ENCODE measurements at places on chromosomes 7 and 10.
A peak's percentile ranks its signal among the peaks of the same experiment; 100 is the strongest.

GRCh38 chr7:158988996-158989395 is 132.6 kb downstream of the DYNC2I1 start:
- no peak for DNase-seq

GRCh38 chr7:131057794-131058070 is 269.9 kb upstream of the MKLN1 start:
- no peak for DNase-seq

GRCh38 chr7:47792521-47793121 is 155.6 kb downstream of the PKD1L1 start:
- DNase-seq, result no peak

- DNase-seq, result no peak
Observed at GRCh38 chr10:121187391-121187790, 336.2 kb downstream of the WDR11 start.

- no peak for DNase-seq
Observed at GRCh38 chr7:31028417-31028992, 23.6 kb upstream of the ADCYAP1R1 start.

GRCh38 chr7:149866139-149866778 is 7.5 kb upstream of the ATP6V0E2 start:
- no peak for DNase-seq

DNA sequence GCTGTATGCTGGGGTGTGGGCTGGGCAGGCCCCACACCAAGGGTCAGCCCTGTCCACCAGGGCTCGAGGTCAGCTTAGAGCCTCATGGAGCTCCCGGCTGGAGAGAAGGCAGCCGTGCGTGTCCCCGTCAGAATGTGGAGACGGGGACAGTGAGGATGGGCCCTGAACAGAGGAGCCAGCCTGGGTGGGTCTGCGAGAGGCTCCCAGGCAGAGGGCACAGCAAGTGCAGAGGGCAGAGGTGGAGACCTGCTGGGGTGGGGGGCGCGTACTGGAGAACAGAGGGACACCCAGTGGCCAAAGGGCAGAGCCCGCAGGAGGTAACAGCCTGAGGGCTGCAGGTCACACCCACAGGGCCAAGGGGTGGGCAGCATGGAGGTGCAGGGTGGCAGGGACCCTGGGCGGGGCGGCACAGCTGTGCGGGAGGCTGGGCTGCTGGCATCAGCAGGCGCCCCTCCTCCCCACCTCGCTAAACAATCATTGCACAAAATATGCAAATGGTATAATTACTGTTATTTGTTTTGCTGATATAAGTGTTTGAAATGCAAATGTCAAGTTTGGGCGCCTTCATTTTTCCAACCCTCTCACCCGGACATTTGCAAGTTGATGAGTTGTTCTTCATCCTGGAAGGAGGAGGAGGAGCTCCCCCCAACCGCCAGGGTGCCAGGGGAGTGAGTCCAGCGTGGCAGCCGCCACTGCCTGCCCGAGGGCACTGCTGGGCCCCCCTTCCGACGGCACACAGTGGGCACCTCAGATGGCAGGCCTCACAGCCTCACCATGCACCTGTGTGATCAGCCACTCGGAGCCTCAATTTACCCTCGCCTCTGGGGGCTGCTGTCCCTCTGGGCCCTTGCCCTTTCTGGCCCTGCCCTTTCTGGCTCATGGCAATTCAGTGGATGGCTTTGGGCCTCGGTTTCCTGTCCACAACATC is 35.0 kb downstream of the ELFN1 start:
- no peak for DNase-seq

DNA sequence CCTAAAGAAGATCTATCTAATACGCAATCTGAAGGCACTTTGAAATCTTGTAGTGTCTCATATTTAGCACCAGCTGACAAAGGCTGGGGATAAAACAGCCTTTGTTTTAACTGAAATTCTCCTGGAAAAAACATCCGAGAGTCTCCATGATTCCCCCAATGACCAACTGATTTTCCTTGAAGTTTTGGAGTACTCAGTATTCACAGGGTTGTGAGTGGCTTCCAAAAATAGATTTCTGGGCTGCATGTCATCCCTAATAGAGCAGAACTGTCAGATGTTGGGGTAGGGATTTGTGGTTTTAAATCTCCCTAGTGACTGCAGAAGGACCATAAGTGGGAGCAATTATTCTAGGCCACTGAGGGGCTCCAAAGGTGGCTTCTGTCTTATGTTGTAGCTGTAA is 206.4 kb downstream of the TAX1BP1 start:
- DNase-seq, result no peak

DNA sequence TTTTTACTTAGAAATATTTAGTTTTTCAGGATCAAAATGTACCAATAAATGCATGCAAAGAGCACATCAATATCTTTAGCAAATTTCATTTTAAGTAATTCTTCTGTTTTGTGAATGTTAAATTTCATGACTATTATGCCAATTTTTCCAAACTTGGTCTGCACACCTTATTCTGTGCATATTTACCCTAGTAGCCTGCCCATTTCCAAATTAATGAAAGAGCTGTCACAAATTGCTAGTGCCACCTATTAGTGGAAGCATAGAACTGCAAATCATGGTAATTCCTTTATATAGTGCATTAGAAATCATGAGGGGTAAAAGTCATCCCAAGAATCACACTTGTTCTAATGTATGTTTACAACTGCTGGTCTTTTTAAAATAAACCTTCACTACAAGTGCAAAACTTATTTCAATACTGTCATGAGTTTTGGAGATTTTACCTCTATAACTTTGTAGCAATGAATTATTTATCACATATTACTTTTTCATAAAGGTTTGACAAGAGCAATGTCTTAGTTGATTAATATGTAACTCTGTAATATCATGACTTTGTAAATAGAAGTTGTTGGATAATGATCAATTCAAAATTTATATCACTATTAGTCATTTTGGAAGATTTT is 5.7 kb downstream of the SEMA3A start:
- DNase-seq, result no peak

DNA sequence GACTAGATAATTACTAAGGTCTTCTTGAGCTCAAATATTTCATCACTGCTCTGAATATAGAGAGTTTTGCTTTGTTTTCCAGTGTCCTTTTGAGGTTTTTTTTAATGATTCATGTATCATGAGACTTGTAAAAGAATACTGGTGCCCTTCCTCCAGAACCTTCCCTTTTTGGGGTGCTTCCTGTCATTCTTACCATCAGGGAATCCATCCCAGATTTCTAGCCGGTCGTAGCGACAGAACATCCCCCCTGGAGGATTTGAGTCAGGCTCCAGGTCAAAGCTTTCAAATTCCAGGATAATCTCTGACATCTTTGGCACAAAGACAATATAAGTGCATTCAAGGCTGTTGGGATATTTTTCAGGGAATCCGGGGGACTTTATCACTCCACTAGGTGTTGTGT is 71.0 kb downstream of the NRP1 start:
- no peak for DNase-seq

- DNase-seq, result no peak
Observed at GRCh38 chr7:127907110-127908040, 123.9 kb downstream of the LRRC4 start.

DNA sequence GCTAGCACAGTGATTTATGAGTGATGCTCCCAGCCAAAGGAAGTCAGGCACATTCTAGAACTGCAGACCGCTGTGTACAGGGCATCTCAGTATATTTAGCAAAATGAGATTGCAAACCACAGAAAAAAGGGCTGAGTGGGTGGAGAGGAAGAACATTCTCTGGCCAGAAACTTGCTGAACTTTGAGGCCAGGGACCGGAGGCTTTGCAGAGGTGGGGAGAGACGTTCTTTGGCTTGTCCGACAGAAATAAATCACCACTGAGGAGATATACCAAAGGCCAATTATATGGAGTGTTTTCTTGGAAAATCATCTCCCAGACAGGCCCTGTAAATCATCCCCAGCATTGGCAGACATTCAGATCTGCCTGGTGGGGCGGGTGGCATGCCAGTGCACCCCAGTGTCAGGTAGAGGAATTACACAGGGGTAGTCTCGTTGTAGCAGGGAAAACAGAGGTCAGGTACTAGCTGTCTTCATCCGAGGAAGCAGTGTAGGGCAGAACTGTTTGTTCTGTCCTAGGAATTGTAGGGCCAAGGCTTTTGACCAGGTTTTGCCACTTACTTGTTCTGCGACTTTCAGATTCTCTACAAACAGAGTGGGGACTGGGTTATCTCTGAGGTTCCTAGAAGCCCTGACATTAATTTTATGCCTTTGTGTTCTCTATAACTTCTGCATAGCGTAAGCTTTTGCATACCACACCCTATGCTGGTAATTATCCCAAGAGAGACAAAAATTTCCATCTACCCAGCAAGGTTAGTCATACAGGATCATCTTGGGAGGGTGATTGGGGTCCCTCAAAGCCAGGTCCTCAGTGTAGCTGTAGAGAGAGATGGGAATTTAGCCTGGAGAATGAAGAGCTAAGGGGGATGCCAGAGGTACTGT is 655.6 kb downstream of the LRMDA start:
- DNase-seq, result peak; percentile 12

- no peak for DNase-seq
Observed at GRCh38 chr7:34430456-34430855, 227.6 kb upstream of the NPSR1 start.

DNA sequence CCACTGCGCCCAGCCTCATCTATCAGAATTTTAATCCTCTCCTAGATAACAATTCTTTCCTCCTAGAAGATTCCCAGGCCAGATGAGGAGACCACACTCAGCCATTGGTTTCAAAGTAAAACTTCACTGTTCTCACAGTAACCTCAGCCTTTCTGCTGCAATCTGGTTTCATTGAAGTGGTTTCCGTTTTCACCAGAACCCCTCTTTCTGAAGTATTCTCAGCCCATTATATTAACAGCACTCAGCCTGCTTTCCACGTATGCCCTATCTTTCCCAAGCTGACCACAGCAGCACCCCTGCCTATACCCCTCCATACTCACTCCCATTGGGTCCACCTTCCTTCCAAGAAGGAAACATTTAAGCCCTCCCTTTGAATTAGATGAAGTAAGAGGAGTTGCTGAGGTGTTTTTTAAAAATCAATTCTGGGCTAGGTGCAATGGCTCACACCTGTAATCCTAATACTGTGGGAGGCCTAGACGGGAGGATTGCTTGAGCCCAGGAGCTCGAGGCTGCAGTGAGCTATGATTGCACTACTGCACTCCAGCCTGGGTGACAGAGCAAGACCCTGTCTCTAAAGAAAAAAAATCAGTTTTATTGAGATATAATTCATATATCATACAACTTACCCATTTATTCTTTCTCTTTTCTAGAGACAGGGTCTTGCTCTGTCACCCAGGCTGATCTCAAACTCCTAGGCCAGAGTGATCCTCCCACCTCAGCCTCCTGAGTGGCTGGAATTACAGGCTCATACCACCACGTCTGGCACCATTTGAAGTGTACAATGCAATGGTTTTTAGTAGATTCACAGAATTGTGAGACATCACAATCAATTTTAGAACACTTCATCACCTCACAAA is 11.3 kb downstream of the PLAU start:
- no peak for DNase-seq

DNA sequence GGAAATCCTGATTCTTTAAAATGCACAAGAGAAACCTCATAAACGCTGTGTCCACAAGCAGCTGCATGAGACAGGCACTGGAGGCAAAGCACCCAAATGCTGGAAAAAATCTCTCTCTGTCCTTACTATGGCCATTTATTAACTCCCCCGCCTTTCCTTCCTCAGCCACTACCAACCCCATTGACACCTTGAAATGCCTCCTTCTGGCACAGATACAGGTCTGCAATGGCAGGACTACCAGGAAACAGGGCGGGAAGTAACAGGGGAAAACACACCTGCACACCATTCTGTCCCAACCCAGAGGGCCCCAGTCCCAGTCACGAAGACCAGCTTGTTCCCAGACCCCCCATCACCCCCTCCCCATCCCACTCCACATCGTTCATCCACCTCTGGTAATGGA is 224.3 kb downstream of the PARD3 start:
- no peak for DNase-seq

DNA sequence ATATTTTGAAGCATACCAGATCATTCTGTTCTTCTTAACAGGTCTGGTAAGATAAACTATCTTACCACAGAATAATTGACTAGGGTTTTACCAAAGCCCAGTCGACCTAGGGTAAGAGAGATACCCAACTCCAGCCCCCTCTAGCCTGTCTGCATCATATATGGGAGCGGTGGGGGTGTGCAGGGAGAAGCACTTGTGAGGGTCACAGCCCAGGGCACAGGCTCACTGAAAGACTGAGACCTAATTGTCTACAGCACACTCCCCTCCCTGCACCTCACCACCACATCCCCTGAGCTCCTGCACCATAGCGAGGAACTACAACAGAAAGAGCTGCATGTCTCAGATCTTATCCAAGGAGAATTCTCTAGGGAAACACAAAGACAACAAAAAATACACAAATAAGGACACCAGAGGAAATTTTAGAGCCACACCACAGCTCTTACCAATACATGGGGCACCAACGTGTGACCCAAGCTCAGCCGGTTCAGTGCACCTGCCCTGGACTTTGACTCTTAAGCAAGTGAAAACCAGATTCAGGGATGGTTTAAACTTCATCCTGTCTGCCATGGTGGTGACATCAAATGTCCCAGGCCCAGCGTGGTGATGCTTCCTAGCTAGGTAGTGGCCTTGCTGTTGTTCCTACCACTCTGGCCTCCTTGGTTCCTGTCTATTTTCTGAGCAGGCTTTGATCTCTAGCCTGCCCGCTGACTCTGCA is 150.8 kb downstream of the HERPUD2 start:
- DNase-seq, result no peak

DNA sequence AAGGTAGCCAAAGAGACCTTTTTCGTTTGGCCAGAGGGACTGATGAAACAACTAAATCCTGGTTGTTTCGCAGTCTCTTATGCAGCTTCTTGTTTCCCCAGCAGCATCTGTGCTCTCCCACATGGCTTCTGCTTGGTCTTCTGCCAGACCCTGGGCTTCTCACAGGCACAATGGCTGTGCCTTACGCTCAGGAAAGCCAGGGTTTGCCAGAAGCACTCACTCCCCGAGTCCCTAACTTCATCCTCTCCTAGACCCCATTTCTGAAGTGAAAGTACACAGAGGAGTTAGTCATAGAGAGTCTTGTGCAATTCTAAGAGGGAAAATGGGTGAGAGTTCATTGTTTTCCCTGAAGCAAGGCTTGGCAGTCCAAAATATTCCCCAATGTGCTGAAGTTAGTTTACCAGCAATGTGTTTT is 121.7 kb downstream of the EVX1 start:
- DNase-seq, result no peak

GRCh38 chr10:95790982-95791381 is 35.0 kb downstream of the ENTPD1 start:
- DNase-seq, result no peak

- DNase-seq, result no peak
Observed at GRCh38 chr10:114087255-114087654, 43.6 kb downstream of the ADRB1 start.

DNA sequence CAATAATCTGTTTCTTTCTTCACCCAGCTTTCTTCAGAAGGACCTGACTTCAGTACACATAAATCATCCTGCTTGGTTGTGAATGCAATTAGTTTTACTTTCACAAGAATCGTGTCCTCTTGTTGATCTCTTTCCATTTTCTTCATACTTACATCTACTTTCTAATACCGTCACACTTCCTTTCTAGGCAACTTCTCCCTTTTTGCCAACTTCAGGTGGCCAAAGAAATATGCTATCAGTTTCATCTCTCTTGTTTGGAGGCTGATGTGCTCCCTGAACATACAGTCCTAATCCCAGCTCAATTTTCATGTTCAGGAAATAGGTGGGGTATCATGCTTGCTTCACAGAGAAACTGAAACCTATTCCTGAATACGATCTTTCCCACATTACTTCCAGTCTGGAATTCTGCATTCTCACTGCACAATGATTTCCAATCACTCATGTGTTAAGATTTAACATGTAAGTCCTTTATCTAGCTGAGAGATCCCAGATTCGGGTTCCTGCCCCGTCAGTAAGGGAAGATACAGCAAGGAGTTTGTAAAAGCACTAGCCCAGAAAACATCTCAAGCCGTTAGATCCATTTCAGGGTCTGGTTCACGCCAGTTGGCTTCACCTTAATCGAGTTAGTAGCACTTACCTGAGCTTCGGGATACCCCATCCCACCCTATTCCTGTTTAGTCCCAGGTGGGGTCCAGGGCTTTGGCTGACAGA is 994 bp downstream of the SLC25A28 start:
- peak; percentile 39 for DNase-seq

Measured in germinal center (tissue), 1 donor.